ENCODE measurements at places on chromosomes 1 and 21.

- no peak for DNase-seq
Observed at GRCh38 chr1:187411118-187411517, 582.4 kb downstream of the PLA2G4A start.

GRCh38 chr1:2158272-2158671 is 36.3 kb downstream of the FAAP20 start:
- no peak for DNase-seq

- no peak for DNase-seq
Observed at GRCh38 chr1:225811622-225812487, 1.9 kb downstream of the EPHX1 start.

DNA sequence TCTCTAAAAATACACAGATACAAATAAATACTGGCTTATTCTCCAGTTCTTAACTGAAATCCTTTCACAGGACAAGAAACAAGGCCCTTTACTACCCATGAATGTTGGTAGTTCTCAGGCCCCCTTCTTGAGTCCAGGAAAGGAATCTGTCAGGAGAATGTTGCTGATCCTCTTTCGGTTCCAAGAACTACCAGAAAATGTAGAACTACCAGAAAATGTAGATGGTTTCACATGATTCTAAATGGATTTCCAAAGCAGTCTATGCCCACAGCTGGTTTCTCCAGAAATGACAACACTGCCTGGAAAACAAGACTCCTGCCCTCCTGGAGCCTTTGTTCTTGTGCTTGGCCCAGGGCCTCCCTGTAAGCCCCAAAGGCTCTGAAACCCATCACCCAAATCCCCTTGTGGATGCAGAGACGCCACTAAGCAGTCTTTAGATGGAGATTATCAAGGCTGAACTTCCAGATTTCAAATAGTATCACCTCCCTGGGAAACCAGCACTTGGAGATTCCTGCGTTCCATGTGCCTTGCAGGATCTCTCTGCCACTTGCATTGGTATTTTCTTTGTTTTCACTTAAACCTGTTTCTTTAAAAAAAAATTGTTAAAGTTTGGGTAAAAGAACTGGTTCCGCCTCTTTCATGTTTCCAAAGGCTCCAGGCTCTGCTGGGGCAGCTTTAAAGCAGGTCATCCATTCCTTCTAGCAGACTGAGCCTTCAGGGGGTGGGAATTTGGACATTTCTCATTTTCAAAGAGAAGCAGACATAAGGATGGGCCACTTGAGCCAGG is 53.4 kb downstream of the MAN1C1 start:
- no peak for DNase-seq

DNA sequence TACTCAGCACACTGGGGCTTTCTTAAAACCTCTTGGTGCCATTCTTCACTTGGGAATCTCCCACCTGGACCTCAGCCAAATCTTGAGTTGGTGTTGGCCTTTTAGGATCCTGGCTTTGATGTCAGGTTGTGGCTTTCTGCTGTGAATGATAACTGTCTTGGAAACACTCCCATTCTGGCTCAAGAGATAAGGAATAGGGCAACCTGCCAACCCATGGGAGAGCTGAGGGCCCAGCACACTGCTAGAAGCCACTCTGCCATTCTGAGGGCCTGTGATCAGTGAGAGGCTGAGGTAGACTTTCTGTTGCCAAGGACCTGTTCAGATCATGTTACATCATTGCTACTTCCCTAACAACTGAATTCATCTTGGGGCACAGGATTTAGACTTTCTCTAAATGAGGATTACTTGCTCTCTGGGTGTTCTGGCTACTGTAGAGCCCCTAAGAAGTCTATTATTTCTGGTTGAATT is 45.8 kb downstream of the TTC39A start:
- DNase-seq, result no peak

GRCh38 chr1:53578358-53578757 is 119.2 kb downstream of the DMRTB1 start:
- no peak for DNase-seq

DNA sequence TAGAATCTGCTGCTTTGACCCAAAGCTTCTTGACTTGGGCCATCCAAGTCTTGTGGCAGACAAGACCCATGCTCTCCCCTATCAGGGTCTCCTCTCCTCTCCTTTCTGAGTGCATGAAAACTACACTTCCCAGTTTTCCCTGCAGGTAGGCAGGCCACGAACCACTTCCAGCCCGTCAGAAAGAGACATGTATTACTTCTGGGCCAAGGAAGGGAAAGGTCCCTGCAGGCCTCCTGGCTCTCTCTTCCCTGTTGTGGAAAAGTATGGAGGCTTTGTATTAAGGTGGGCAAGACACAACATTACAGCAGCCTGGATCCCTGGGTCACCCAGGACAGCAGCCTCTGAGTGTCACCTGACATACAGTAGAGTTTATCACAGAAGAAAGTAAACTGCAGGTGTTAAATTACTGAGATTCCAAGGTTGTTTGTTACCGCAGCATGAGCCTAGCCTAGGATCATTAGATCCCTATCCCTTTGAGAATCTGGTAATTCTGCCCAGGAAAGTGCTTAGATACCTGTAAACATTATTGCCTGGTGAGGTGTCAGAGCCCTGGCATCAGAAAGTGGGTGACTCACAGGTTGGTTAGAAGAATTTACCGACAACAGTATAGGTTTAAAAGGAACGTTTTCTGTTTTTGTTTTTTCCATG is 717.3 kb downstream of the MATN1 start:
- no peak for DNase-seq

GRCh38 chr21:45880097-45881068 is 101.2 kb upstream of the COL6A1 start:
- peak; percentile 54 for DNase-seq

GRCh38 chr21:29449306-29449950 is 150.7 kb downstream of the BACH1 start:
- DNase-seq, result peak; percentile 5

DNA sequence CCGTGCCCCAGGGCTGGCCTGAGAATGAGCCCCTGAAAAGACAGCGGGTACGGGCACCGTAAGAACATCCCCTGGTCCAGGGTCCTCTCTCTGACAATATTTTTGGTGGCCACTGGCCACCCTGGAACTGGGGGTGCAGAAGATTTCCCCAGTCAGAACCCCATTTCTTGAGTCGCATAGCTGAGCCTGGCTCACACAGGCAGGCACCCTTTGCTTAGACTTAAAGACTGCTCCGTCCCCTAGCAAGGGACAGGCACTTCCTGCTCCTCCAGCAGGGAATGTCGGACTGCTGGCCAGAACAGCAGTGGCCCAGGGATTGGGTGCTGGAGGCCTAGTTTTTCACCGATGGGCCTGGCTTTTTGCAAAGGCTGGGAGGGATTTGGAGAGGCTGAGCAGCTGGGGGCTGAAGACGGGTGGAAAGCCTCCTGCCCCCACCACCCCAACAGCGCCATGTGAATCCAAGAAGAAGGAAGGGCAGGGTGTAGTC is 4.3 kb downstream of the OLIG2 start:
- no peak for DNase-seq

DNA sequence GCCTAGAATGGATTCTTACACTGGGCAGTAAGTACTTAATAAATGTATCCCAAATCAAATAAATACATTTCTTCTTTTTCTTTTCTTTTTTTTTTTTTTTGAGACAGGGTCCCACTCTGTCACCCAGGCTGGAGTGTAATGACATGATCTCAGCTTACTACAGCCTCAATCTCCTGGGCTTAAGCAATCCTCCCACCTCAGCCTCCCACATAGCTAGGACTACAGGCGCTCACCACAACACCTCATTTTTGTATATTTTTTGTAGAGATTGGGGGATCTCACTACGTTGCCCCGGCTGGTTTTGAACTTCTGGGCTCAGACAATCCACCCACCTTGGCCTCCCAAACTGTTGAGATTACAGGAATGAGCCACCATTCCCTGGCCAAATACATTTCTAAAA is 63.7 kb upstream of the LGALS8 start:
- DNase-seq, result no peak

DNA sequence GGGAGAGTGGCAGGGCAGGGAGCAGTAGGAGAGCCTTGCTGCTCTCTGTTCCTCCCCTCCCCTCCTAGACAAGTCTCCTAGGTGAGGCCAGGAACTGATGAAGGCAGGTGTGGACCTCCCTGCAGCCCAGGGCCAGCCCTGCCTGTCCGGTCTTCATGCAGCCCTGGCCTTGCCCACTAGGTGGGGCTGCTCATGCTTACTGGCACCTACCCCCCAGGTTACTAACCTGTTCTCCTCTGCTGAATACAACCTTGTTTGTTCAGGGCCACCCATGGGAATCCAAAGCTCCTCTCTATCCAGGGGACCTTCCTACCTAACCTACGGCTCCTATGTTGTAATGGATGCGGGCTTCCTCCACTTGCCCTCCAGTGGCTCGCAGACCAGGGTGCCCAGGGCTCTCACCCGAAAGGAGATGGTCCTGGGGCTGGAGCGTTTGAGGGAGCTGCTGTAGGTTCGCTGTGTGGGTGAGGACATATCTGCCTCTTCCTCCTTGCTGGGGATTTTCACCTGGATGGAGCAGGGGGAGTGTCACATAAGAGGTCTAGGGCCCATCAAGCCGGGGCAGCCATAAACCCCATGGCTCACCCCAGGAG is 7.9 kb upstream of the TNNT2 start:
- no peak for DNase-seq

DNA sequence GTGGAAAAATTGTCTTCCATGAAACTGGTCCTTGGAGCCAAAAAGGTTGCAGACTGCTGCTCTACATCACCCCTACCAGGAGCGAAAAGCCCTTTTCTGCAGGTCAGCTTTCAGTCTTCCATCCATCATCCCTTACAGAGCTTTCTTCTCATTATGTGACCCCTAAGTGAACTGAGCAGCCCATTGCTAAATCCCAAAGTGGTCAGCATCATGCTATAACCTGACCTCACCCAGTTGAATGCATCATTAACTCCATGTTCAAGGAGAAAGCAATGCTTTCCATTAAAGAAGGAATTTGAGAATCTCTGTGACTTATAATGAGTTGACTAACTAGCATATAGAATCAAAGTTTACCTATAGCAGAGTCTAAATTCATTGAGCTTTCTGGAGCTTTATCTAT is 10.4 kb upstream of the IL24 start:
- no peak for DNase-seq
